ENCODE measurements at places on chromosomes 1 and 21.
A peak's percentile ranks its signal among the peaks of the same experiment; 100 is the strongest.

- DNase-seq, result no peak
These were observed 7.6 kb upstream of the HJV start for GRCh38 chr1:146029117-146029516.

DNA sequence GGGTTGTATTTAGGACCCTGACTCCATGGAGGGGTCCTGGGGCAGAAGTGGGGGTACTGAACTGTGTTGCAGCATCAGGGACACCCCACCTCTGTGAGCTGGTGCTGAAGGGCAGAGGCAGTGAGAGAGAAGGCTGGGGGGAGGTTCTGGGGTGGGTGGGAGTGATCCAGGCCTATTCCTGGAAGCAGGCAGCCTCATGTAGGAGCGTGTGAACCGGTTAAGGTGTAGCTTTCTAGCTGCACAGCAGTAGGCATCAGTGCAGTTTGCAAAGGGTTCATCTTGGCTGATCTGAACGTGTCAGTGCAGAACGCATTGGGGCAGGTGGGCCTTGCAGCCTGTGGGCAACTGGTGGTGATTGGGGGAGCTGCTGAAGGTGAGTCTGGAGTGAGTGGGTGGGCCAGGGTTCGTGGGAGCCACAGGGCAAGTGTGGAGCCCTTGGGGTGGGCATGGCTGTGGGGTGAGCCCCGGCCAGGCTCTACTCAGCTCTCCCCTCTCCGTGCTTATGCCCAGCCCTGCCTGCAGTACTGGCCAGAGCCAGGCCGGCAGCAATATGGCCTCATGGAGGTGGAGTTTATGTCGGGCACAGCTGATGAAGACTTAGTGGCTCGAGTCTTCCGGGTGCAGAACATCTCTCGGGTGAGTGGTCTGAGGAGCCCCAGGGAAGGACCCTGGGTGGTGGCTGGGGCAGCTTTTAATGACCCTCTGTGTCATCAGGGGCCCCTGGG lies 86.7 kb downstream of the PTPRU start:
- DNase-seq, result no peak

DNA sequence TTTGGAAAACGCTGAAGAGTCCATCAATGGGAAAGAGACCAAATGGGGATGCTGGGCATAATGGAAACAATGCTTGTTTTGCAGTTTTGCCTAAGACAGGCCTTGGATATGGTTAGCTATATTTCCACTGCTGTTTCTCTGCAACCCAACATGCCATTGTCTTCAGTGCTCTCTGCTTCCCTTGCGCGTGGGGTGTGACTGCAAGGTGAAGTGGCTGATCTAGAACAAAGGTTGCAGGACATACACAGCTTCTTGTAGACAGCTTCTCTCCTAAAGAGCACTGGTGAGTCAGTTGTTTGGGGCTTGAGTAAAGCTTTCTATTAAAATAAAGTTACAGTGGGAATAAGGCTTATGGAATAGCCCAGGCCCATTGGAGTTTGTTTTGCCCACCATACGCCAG lies 33.0 kb downstream of the RUNX1 start:
- no peak for DNase-seq

GRCh38 chr1:79981481-79981880 lies 975.0 kb upstream of the ADGRL4 start:
- no peak for DNase-seq

DNA sequence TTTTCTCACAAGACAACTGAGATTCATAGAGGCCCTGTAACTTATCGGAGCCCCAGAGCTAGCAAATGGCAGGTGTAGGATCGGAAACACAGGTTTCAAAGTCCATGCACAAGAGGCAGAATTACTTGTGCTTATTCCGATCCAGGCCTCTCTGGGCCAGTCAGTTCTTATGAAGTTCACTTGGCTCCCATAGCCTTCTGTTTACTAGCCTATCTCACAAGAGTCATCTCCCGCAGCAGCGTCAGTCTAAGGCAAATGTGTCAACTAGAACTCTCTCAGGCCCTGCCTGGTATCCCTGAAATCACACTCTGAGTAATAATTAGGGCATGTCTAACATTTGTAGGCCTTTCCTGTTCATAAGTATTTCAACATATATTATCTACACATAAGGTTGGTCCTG lies 43.3 kb downstream of the PHC2 start:
- no peak for DNase-seq

- no peak for DNase-seq
These were observed 65.6 kb upstream of the PLA2G4A start for GRCh38 chr1:186763107-186763506.

DNA sequence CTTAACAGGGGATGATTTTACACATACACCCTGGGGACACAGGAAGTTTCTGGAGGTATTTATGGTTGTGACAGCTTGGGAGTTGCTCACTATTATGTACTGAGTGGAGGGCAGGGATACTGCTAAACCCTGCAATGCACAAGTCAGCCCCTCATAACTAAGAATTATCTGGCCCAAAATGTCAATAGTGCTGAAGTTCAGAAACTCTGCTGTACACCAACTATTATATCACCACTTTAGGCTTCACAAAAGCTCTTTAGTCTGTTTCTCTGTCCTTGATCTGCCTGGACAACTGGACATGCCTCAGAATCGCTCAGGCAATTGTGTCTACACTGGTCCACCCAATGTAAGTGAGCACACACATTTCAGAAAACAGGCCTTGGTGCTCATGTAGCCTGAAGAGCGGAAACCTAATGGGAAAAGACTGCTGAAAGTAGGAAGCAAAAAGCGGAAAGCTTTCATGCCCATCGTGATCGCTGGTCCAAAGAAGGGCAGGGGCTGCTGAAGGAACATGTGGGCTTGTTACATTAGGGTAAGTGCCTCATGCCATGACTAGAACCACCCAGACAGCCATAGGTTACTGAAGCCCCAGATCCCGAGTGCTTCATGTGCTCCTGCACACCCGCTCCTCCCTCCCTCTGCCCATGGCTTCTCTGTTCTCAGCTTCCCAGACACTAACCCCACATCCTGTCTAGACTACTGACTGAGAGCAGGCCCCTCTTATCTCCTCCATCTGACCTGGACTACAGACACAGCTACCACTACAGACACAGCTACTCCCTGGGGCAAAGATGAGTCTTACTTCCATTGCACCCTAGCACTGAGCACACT lies 73.5 kb downstream of the LRIG2 start:
- no peak for DNase-seq

GRCh38 chr1:206015071-206015470 lies 8.6 kb downstream of the CTSE start:
- DNase-seq, result no peak

- peak; percentile 4 for DNase-seq
These were observed 613 bp downstream of the ZFYVE9 start for GRCh38 chr1:52142220-52143183.

DNA sequence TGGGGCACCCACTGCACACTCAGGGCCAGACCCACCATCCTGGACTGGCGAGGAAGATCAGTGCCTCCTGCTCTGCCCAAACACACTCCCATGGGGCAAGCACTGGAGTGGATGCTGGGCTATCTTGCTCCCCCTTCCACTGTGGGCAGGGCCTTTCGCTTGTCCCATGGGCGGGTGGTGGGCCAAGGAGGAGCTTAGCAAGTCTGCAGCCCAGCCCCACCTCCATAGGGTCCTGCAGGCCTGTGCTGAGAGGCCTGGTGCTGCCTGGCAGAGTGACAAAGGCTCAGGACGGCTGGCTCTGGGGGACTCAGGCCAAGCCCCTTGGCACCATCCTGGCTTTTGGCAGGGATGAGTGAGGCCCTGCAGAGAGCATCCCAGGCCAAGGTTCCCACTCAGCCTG lies 89.4 kb downstream of the PTPRU start:
- no peak for DNase-seq

GRCh38 chr1:172357753-172358385 lies 62.6 kb upstream of the C1orf105 start:
- DNase-seq, result no peak

DNA sequence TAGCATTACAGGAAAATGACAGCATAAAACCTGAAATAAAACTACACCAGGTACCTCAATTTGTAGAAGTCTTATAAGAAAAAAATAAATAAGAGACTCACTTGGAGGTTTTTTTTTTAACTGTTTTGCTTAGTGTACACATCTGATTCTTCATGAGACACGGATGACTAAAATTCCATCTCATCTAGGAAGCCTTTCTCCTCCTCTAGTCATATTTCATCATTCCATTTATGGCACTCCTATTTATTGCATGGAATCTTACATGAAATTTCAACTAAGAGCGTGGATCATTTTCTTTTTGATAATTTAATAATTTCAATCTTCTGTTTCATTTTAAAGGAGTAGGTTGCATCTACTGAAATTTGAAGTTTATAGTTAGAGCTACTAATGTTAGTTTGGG lies 1.6 kb upstream of the PTGS2 start:
- DNase-seq, result no peak

DNA sequence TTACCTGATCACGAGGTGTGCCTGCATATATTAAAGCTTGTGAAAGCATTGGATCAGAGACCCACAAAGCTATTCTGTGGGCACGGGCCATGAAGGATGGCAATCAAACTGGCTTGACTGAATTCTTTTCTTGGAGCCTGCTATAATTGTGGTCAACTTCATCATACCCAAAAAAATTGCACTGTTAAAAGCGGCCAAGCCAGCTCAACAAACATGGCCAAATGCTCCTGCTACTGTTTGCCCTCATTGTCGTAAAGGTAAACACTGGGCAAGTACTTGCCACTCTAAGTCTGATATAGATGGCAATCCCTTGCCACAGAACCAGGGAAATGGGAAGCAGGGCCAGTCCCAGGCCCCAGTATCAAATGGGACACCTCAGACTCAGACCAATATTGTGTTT lies 6.6 kb upstream of the GSTM5 start:
- no peak for DNase-seq

DNA sequence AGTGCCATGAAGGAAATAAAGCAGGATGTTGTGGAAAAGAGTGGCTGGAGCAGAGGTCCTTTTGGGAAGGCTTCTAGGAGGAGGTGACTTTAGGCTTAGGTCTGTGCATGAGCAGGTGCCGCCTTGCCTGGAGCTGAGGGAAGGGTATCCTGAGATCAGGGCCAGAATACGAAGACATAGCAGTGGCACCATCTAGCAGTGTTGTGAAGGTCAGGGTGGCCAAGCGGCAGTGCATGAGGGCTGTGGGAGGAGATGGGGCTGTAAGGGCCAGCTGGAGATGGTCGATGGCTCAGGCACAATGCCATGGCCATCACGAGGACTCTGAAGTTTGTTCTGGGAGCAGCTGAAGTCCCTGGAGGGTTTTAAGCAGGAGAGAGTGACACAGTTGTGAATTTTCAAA lies 219.5 kb downstream of the PTPRU start:
- no peak for DNase-seq

DNA sequence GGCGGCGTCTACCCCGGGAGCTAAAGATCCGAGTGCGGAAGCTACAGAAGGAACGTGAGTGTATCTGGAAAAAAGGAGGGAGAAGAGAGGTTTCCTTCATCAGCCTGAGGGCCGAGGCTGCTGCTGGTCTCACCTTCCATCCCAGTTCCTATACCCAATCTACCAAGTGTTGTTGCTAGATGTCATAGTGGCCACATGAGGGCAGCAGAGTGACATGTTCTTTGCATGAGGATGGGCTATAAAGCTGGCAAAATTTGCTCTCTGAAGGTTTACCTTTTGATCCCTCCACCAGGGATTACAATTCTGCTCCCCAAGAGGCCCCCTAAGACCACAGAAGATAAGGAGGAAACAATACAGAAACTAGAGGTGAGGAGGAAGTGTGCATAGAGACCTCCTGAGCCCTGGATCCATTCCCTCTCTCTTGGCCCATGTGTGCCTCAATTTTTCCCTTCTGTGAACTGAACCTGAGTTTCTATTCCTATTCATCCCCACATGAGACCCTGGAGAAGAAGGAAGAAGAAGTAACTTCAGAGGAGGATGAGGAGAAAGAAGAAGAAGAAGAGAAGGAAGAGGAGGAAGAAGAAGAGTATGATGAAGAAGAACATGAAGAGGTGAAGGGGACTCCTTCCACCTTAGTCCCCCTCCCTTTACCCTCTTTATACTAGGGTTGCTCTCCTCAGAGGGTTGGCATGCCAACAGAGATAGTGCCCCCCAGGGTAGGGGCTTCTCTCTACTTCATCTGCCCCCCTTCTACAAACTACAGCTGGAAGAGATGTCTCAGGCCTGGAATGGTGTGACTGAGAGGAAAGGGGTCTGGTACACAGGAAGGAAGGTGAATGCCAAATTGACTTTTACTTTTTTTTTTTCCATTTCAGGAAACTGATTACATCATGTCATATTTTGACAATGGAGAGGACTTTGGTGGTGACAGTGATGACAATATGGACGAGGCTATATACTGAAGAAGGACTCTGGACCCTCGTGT lies 13.3 kb downstream of the POLR3GL start:
- DNase-seq, result no peak

DNA sequence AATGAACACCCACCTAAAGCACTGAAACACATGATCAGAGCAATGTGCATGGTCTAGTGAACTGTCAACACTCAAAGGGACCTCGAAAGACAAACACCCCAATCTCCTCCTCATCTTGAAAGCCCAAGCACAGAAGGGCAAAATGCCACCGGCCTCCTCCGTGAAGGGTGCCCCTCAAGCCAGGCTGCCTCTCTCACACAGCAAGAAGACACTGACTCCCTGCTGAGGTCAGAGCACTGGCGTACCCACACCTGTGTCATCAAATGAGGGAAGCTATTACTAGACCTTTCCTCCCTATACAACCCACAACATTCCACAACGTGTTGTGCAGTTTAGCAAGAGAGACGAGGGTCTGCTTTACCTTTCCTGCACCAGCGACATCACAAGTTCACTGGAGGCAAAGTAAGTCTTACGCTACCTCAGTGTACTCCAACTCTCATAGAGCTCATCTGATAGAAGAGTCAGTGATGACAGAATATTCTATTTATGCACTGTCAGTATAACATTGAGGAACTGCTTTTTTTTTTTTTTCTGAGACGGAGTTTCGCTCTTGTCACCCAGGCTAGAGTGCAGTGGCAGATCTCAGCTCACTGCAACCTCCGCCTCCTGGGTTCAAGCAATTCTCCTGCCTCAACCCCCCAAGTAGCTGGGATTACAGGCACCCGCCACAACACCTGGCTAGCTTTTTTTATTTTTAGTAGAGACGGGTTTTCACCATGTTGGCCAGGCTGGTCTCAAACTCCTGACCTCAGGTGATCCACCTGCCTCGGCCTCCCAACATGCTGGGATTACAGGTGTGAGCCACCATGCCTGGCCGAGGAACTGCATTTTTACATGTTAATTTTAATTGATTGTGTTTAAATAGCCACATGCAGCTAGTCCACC lies 3.3 kb downstream of the SH3BP5L start:
- no peak for DNase-seq

- no peak for DNase-seq
These were observed 23.3 kb downstream of the TOMM20 start for GRCh38 chr1:235105051-235106043.

DNA sequence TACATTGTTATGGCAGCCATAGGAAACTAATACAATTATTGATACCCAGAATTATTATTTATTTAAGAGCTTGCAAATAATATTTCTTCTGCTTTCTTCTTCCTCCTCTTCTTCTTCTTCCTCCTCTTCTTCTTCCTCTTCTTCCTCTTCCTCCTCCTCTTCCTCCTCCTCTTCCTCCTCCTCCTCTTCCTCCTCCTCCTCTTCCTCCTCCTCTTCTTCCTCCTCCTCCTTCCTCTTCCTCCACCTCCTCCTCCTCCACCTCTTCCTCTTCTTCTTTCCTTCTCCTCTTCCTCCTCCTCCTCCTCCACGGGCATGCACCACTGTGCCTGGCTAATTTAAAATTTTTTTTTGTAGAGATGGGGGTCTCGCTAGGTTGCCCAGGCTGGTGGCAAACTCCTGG lies 95.6 kb upstream of the BCAR3 start:
- no peak for DNase-seq

Measured in stimulated activated CD4-positive, alpha-beta T cell treated with anti-CD3 and anti-CD28 coated beads, Interleukin-15, amount 100 ng/mL, for 1 hour (primary cell).